ENCODE measurements at places on chromosomes 3 and 15.

GRCh38 chr3:40780925-40781406 lies 256.2 kb downstream of the ZNF621 start:
- H3K4me1 ChIP-seq: no peaks in the 10 kb centered on the region
- no peak overlapping the region for H3K27ac ChIP-seq
- DNase-seq: no peak

DNA sequence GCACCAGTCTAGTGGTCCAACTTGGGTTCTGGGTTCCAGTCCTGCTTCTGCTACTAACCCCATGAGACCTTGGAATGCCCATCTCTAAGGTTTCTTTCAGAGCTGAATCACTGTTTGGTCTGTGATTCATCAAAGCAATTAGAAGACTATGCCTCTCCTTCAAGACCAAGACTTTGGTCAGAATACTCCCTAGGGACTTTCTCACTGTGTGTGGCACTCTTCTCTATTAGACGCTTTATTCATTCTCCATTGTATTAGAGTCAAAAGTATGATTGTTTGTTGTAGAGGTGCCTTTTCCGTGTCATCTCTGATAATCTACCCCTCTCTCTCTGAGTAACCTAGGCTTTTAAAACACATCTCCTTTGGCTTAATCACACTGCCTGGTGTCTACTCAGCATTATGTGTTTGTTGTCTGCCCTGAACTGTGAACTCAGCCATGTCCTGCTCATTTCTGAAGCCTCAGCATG lies 90.5 kb downstream of the LPP start:
- H3K27ac ChIP-seq: no peak overlapping the region
- no peaks in the 10 kb centered on the region for H3K4me1 ChIP-seq
- H3K36me3 ChIP-seq: no peaks in the 10 kb centered on the region
- no peaks in the 10 kb centered on the region for H3K27me3 ChIP-seq
- no peak overlapping the region for H3K4me3 ChIP-seq

DNA sequence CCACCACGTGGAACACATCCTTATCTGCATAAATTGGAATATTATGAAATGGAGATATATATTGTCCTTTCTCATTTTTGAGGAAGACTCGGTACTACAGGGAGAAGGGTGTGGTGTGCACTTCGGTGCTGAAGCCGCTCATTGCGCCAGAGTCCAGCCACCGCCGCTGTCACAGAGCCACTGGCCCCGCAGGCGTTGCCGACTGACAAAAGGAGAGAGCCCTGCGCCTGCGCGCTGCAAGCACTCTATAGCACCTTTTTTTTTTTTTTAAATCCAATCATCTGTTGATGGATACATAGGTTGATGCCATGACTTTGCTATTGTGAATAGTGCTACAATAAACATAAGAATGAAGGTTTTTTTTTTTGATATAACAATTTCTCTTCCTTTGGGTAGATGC lies 130.0 kb upstream of the TBC1D5 start:
- H3K4me3 ChIP-seq: no peak overlapping the region
- no peaks in the 10 kb centered on the region for H3K36me3 ChIP-seq
- H3K4me1 ChIP-seq: no peaks in the 10 kb centered on the region
- H3K27me3 ChIP-seq: peaks cover 4% of the 10 kb centered on the region
- DNase-seq: no peak

DNA sequence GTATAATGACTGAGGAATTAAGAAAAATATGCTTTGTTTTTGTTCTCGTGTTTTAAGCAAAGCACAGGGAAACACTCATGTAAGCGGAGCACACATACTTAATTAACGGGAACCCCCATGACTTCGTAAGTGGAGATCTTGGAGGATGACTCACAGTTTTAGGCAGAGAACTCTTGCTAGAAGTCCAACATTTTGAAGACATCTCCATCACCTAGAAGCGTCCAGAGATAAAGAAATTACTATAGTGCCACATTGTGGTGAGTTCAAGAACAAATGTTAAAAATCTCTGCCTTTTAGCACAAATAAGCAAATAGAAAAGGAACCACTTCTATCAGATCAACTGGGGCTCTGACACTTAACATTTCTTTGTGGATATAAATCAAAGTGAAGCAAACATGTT lies 194.1 kb upstream of the ARHGEF26 start:
- no peaks in the 10 kb centered on the region for H3K27me3 ChIP-seq
- DNase-seq: no peak
- H3K4me3 ChIP-seq: no peak overlapping the region

DNA sequence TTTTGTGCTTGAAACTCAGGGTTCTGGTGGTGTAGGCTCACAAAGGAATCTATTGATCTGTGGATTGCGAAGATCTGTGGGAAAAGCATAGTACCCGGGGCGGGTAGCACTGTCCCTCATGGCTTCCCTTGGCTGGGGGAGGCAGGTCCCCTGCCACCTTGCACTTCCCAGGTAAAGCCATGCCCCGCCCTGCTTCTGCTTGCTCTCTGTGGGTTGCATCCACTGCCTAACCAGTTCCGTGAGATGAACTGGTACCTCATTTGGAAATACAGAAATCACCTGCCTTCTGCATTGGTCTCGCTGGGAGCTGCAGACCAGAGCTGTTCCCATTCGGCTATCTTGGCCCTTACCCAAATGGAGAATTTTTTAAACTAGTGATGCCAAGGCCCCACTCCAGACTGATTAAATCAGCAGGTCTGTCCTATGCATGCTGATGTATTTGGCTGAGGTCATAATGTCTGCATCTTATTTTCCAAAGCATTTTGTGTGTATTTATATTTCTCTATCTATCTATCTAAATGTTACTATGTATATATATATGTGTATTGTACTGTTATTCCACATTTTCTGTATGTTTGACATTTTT lies 65.5 kb upstream of the SLC7A14 start:
- H3K4me1 ChIP-seq: no peaks in the 10 kb centered on the region
- H3K4me3 ChIP-seq: no peak overlapping the region
- H3K36me3 ChIP-seq: no peaks in the 10 kb centered on the region
- no peak overlapping the region for H3K27ac ChIP-seq

- H3K36me3 ChIP-seq: no peaks in the 10 kb centered on the region
- no peaks in the 10 kb centered on the region for H3K27me3 ChIP-seq
- no peak overlapping the region for H3K4me3 ChIP-seq
- no peak overlapping the region for H3K27ac ChIP-seq
- H3K4me1 ChIP-seq: no peaks in the 10 kb centered on the region
These were observed 61.0 kb downstream of the PLXNA1 start for GRCh38 chr3:127043731-127044510.

- no peaks in the 10 kb centered on the region for H3K4me1 ChIP-seq
- no peak overlapping the region for H3K4me3 ChIP-seq
- H3K36me3 ChIP-seq: no peaks in the 10 kb centered on the region
These were observed 142.8 kb downstream of the EDEM1 start for GRCh38 chr3:5330152-5330810.
